T follicular helper cell (primary cell): ENCODE measurements at places on chromosomes 12 and 14.

- DNase-seq, result no peak
These were observed 73.2 kb upstream of the MDM1 start for GRCh38 chr12:68405343-68405781.

GRCh38 chr12:24081606-24082005 is 132.1 kb upstream of the SOX5 start:
- no peak for DNase-seq

- DNase-seq, result no peak
These were observed 97.6 kb downstream of the TGFB3 start for GRCh38 chr14:75884198-75884611.

- no peak for DNase-seq
These were observed 16.3 kb downstream of the MARK3 start for GRCh38 chr14:103401223-103402214.

GRCh38 chr12:43241986-43242385 is 310.0 kb downstream of the ADAMTS20 start:
- DNase-seq, result no peak

GRCh38 chr14:68842298-68842697 is 49.4 kb upstream of the ZFP36L1 start:
- DNase-seq, result no peak

- DNase-seq, result no peak
These were observed 17.6 kb upstream of the GPR33 start for GRCh38 chr14:31505411-31505810.

DNA sequence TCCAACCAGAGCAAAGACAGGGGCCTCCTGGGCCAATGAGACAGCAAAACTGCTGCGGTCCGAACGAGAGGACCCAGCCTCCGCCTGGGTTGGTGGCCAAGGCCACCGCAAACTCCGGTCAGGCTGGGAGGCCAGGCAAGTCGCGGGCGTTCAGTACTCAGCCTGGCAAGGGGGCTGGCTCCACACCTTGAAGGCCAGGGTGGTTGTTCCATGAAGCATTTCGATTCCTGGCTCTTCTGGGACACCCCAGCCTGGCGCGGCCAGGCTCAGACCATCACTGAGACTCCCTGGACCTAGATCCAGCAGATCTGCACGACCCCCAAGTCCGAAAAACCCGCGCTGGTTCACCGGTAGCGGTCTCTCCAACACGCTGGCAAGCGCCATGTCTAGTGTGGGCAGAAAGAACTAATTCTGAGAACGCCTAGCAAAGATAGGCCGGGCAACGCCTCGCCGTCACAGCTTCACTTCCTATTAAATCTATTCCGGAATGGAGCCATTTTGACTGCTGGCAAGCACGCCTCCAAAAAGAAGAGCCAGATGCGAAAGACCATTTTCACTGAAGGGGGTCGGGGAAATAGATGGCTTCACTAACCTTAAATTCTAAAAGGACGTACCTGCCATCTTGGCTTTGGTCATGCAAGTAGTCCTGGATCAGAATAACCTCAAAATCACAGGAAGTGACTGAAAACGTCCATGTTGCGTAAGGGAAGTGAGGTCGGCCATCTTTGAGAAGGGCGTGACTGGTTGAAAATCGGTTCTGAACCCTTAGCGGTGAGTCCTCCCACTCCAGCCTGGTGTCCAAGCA is at the start of gene PSMB5:
PSMB5 (minus strand) TSS at position 403 of the 805 bp plus-strand sequence; CDS start at position 384, 19 bp downstream.
- peak; percentile 81 for DNase-seq

- no peak for DNase-seq
These were observed 38.4 kb upstream of the CEP83 start for GRCh38 chr12:94498073-94498472.

GRCh38 chr14:86613126-86613525 is 1083.2 kb downstream of the FLRT2 start:
- DNase-seq, result no peak

DNA sequence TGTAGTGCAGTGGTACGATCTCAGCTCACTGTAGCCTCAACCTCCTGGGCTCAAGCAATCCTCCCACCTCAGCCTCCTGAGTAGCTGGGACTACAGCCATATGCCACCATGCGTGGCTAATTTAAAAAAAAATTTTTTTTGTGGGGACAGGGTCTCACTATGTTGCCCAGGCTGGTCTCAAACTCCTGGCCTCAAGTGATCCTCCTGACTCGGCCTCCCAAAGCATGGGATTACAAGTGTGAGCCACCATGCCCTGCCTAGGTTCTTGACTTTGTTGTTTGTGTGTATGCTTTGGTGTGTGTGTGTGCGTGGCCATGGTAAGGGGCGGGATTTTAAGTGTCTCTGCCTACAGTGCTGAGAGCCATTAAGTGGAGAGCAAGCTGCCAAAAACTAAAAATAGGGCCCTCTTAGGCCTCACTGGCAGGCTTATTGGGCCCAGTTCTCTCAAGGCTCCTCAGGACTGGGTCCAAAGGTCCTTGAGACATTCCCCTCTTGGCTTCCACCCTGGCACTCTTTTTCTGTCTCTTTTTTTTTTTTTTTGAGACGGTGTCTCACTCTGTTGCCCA is 5.1 kb downstream of the COX14 start:
- DNase-seq, result no peak

DNA sequence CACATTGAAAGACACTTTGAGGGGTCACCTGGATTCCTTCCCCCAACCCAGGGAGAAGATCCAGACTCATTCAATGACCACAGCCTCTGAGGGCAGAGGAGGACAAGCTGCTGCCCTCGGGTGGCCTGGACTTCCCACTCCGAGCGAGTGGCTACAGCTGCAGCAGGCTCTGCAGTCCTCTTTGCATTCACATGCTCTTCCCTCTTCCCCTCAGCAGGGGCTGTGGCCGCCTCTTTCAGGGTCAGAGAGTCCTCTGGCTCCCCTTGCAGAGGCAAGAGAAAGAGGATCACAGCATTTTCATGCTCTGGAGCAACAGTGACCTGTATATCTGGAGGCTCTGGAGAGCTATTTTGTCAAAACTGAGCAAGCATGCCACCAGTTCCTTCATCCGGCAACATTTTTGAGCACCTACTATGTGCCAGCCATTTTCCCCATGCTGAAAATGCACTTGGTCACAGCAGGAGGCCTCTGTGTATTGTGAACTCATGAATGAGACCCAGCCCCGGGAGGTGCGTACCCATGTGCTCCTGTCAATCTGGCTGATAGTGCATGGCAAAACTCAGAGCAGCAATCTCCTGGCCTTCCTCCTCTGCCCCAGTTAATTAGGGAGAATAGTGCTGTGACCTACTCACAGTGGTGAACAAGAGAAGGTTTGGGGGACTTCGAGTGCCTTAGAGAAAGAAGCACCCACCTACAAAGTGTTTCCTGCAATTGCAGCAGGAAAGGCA is 42.9 kb upstream of the KCNA5 start:
- DNase-seq, result no peak

- no peak for DNase-seq
These were observed 21.0 kb downstream of the SLC15A4 start for GRCh38 chr12:128802756-128803155.

DNA sequence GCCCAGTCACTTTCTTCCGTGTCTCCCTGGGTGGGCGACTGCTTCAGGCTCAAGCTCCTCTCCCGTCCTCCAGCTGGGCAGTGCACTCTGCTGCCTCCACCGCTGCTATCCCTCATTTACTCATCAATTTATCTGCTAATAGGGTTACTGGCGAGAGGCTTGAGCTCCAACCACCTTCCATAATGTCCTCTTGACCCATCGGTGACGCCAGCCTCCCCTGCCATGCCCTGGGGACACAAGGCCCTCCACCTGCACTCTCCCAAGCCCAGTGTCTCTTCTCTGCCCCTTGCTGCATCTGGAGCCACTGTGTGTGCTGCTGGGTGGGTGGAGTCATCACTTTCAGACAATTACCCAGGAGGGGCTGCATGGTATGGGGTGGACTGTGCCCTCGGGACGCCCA is 78.5 kb downstream of the TMEM132D start:
- DNase-seq, result no peak

- DNase-seq, result no peak
These were observed 45.7 kb downstream of the PARP11 start for GRCh38 chr12:3827301-3828000.

- no peak for DNase-seq
These were observed 120.8 kb upstream of the WSCD2 start for GRCh38 chr12:108008163-108008905.

DNA sequence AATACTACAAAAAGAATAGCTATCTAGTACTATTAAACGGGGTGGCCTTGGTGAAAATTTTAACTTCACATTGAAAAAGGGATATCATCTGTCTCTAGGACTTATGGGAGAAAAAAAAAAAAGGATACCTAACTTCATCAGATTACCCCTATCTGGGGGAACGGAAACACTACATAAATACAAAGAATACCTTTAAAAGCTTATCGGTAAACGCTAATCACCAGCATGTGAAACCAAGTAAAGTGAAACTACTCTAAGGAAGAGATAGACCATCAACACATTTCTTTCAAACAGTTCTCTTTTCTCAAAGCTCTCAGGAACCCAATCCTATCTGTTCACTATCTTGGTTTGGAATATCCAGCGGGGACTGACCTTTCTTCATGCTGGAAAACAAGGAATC is 3.5 kb downstream of the KICS2 start:
- DNase-seq, result no peak

DNA sequence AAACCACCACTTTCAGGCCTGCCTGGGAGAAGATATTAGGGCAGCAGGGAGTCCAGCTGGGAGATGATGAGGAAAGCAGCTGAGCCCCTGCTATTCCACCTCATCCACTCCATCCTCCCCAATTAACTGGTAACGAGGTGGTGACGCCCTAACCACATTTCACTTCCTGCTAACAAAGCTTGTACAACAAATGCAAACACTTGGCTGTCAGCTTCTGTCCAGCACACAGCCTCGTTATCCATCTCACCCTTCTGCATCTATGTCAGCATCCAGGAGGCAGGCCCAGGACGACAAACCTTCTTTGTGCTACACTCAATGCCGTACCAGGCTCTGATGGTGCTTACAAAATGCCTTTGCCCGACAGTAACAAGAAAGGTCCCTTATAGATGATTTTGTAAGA is 225.4 kb downstream of the APAF1 start:
- no peak for DNase-seq

- no peak for DNase-seq
These were observed 129.6 kb downstream of the AKAP6 start for GRCh38 chr14:32458720-32459119.

DNA sequence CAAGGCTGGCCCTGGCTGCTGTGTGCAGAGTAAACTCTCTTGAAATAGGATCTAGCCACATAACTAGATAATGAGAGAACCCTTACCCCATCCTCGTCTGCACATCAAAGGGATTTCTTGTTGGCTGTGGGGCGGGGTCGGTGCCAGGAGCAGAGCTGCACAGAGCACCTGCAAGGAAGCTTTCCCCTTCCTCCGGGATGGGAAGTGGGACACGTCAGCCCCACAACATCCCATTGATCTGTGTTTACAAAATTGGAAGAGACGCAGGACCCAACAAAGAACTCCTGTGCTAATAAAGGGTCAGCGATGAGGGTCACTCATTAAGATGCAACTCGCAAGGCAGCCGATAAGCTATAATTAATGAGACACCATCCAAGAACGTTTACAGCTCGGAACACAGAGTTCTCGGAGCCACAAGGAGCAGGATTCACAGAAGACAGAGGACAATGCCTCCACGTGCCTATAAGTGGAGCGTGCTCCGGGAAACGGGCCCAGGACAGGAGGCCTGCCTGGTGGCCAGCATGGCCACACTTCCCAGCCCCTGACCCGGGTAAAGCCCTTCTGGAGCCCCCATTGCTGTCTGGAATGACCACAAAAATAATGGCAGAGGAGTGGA is 171.5 kb downstream of the SLC15A4 start:
- no peak for DNase-seq

GRCh38 chr14:42323426-42323825 is 716.8 kb downstream of the LRFN5 start:
- DNase-seq, result no peak

DNA sequence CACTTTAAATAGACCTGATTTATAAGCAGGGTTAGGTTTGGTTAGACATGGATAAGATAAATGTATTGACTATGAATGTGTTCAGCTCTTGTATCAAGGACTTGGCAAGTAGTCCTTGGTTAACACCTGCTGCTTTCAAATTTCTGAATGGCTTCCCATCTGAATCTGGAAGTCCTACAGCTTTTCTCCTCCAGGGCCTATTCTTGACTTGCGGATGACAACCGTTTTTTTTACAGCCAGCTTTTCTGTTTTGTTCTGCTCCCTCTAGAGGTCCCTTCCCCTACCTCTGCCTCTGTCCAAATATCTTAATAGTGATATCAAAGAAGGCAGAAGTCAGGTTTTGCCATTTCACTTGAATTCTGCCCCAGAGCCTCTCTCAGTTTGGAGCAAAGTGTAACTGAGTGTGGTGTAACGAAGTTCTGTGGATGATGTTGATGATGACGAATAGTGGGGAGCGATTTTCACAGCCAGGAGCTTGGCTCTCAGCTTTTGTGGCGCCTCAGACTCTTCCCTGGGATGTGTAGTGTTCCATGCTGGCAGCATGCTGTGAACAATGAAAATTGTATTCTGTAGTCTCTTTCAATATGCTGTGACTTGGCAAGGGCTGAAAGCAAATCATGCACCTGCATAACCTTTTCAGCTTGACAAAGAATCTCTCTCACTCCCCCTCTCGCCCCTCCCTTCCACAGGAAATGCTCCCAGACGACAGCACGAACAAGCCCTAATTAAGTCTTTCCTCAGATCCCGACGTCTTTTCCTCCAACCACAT is 5.0 kb upstream of the SLC4A8 start:
- no peak for DNase-seq

- DNase-seq, result no peak
These were observed 18.9 kb upstream of the LRTM2 start for GRCh38 chr12:1801303-1801975.

DNA sequence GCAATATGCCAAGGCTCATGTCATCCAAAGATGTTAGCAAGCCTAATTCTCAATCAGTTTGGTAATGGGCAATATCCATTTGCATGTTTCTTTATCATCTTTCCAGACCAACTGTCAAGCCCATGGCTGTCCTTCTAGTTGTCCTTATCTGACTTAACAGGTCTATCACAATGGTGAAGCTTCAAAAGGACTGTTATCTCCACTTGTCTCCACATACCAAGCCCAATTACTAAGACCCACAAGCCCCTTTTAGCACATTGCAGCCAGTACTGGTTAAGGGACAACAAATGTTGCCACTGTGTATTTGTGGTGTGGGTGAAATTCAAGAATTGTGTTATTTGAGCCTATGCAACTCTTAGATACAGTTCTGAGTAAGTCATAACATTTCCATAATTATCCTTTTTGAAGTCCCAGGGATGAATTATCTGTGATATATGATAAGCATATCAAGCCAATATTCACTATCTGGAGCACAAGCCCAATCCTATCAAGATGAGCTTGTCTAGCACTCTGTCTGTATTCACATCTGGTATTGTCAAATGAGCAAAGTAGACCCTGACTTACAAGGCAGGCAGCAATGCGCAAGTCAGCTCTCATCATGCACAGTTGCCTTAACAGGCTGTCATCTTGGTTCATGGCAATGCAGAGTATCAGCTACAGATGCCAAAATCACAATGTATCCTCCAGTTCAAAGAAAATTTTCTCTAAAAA is 19.3 kb upstream of the ST8SIA1 start:
- no peak for DNase-seq

DNA sequence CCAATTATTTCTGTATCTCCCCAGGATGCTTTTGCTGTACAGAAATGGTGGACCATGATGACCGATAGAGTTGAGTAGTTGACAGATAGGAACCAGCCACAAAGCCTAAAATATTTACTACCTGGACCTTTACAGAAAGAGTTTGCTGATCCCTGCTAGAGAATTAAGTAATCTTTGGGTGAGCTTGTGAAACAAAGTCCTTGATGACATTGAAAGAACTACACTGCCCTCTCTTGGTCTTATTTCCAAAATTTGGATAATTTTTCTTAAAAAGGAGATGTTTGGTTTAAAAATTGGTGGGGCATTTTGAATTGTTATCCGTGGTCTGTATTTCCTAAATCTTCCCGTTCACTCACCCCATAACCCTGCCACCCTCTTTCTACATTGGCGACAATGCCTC is 13.7 kb upstream of the TCTN1 start:
- DNase-seq, result no peak

GRCh38 chr12:125220404-125221273 is 155.4 kb downstream of the AACS start:
- DNase-seq, result no peak
